ENCODE measurements at places on chromosomes 13 and 19.

DNA sequence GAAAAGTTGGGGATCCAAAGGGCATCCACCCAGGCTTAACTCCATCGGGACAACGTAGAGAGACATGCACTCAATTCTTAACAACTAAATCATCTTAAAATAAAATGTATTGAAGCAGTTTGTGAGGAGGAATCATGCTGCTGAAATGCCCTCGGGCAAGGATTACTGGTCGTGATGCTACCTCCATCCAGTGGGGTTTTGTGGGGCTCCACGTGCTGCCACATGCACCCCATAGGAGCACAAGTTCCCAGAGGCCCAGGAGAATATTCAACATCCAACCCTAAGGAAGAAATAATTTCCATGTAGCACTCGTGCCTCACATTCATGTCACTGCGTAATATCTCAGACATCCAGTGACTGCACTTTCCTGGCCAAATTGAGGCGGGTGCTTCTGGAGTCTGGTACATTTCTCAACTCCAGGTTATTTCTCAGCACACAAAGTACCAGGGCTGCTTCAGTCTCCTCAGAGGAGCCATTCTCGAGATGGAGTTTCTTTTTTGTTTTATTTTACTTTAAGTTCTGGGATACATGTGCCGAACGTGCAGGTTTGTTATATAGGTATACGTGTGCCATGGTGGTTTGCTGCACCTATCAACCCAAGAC, 429.8 kb downstream of the FOXO1 start:
- no peak for DNase-seq

DNA sequence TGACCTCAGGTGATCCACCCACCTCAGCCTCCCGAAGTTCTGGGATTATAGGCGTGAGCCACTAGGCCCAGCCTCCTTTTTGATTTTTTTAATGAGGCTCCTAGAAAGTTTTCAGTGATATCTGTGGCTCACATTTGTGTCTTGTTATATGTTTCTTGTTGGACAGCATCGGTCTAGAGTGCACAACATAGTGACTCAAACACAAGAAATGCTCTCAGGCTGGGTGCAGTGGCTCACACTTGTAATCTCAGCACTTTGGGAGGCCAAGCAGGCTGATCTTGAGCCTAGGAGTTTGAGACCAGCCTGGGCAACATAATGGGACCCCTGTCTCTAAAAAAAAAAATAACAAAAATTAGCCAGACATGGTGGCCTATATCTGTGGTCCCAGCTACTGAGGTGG, 8.2 kb downstream of the PHF11 start:
- DNase-seq = no peak

- no peak for DNase-seq
Observed at GRCh38 chr19:7540761-7541474, 5.4 kb downstream of the PNPLA6 start.

GRCh38 chr19:45450012-45450333, 17.8 kb upstream of the FOSB start:
- no peak for DNase-seq

All from T-helper 2 cell (primary cell).